ENCODE measurements at places on chromosomes 11 and 22.

- DNase-seq, result no peak
Measured at GRCh38 chr22:29838599-29838956, 504 bp upstream of the ASCC2 start.

DNA sequence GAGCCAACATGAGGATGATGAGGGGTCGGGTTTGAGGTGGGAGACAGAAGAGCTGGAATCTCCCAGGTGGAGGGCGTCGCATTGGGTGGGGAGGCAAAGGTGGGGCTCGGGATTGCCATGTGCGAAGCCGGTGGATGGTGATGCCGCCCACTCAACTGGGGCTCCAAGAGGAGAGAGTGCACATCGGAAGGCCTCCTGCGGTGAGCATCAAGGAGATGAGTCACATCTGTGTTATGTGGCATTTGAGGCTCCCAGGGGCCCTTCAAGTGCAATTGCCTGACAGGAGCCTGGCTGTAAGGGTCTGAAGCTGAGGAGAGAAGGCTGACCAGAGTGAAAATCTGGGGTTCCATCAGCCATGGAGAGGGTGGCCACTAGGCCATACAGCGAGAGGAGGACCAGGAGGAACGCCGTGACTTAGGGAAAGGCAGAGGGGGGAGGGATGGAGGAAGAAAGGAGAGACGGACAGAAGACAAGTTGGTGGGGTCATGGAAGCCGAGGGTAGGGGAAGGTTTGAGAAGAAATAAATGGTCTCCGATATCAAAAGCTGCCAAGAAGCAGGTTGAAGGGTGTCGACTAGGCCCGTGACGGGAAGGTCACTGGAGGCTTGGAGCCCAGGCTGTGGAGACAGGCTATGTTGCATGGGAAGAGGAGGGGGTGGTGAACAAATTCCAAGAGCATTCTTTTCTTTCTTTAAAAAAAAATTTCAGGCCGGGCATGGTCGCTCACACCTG, 21.3 kb downstream of the RASD2 start:
- DNase-seq, result no peak

DNA sequence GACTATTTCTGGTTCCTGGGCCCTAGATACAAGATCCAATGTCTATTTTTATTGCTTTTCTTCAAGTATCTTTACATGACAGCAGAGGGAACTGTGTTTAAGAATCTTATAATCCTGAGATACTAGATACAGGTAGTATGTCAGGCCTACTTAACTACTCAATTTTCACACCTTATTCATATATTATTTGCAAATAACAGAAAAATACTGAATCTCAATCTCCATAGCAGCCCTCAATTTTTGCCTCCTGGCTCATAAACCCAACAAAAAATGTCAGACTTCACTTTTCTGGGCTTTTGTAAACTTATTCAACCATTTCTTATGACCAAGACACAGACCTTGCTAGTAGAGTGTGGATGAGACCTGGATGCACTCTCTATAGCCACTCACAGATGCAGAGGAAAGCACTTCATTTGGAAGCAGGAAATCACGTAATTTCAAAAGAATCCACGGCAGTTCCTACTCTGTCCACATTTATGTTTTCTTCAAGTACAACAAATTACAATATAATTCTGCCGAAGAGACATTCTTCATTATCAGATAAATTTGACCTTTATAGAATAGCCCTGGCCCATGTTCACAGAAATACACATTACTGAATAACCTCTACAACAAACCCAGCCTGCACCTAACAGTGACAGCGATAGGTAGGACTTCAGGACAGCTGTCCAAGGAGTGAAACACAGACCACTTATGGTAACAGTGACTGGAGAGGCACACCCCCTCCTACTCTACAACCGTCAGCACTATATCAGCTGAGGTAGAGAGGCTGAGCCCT, 62.0 kb upstream of the YPEL1 start:
- no peak for DNase-seq

DNA sequence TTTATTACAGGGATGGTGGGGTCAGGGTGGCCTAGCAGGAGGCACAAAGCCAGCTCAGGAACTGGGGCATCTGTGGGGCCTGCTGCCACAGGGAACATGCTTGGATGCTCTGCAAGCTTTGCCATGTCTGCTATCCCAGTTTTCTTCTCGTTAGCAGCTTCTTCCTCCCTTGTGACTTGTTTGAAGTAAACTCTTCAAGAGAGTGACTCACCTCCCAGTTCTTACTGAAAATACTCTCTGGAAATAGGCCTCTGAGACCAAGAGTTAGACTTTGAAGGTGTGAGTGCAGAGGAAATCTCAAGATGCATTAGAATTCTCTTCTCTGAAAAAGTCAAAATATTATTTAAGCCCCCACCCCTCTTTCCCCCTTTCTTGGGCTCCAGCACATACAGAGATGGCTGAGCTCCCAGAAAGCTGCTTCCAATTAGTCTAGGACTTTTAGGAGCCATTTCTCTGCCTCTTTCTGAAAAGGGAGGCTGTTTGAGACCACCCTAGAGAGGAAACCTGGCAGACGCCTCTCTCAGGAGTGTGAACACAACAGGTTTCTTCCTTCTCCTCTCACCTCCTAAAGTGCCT, 15.1 kb downstream of the CWC15 start:
- DNase-seq, result no peak

DNA sequence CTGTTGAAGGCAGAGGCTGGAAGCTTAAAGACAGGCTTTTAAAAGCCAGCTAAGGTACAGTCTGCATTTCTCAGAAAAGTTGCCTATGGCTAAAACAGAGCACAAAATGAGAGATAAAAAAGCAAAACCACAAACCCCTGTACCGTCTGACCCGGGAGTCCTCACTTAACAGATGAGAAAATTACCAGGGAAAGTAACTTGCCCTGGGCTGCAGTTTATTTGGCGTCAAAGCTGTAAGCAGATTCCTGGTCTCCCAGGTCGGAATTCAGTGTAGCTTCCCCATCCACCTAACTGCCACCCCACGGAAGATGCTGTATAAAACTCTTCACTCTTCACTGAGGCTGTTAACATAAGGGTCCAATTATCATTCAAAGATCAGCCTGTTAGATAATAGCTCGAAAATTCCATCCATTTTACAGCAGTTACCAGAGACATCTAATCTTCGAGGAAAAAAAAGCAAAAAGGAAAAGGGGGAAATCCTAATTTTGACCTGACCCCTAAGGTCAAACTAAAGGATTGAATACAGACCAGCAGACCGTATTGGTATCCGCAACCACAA, 1.5 kb downstream of the TCF20 start:
- DNase-seq, result no peak

- DNase-seq, result no peak
Measured at GRCh38 chr11:132590986-132591385, 941.3 kb downstream of the OPCML start.

GRCh38 chr11:108826136-108826535, 161.3 kb downstream of the DDX10 start:
- no peak for DNase-seq

- no peak for DNase-seq
Measured at GRCh38 chr11:40119661-40120060, 1339.8 kb downstream of the LRRC4C start.

GRCh38 chr22:23790819-23791737, 4.3 kb downstream of the SMARCB1 start:
- DNase-seq, result no peak

DNA sequence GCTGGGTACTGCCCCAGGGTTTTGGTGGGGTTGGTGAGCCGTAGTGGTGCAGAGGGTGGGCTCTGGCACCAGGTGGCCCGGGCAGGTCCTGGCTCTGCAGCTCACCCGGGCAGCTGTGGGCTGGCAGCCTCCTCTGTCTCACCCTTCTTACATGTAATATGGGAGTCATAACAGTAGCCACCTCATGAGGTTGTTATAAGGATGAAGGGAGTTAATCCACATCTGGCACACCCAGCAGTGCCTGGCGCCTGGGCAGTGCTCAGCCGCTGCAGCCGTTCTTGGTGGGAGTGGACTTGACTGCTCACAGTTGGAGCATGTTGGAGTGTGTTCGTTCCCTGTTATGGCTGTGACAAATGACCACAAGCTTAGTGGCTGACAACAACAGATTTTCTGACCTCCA, 28.7 kb downstream of the IGHMBP2 start:
- DNase-seq, result no peak

- no peak for DNase-seq
Measured at GRCh38 chr11:102600666-102601065, 24.5 kb downstream of the MMP20 start.

DNA sequence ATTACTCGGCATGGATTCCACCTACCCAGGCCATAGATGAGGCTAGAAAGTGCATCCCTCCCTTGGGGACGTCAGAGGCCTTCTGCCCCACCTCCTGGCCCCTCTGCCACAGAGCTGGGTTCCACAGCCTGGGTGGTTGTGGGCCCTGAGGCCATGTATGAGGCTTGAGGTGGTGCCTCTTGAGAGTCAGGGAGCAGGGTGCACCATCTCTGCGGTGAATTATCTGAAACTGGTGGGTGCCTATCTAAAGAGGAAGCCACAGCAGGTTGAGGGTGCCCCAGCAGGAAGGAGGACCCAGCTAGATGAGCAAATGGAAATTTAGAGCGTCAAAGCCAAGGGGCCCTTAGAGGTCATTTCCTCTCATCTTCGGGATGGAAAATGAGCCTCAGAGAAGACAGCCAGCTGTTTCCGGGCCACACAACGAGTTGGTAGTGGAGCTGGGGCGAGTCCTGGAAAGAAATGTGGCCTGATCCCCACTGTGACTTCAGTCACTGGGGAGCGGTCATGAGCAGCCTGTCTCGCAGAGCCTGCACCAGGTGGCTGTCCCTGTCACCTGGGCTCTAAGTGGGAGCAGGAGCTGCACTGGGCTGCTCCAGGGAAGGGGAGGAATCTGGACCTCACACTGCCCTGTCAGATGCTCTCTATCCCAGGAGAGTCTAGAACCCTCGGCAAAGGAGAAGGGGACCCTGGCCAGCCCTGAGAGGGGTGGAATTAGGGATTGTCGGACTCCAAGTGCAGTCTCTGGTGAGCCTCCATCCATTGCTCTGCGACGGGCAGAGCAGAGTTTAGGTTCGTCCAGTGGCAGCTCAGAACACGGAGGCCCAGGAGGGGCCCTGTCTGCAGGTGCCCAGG, 7.3 kb downstream of the ADORA2A start:
- DNase-seq, result peak; percentile 98

DNA sequence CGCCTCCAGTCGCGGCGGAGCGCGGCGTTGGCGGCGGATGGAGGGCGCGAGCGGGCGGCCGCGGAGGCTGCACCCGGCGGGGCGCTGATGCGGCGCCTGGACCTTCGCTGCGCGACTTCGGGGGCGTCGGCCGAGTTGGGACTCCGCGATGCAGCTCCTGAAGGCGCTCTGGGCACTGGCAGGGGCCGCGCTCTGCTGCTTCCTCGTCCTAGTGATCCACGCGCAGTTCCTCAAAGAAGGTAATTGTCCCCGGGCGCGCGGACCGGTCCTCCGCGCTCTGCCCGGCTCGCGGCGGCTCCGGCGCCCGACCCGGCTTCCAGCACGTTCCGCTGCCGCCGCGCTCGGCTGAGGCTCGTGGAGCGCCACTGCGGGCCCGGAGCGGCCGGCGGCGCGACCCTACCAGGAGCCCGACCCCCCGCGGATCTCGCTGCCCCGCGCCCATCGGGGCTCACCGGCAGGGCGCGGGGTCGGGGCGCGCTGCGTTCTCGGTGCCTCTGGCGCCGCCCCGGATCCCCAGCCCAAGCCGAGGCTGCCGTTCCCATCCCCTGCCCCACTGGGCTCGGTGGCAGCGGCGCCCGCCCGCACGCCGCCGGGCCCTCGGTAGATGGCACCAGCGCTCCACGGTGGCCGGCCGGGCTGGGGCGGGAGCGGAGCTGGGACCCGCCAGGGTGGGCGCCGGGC, 1251.2 kb downstream of the BRD1 start:
- no peak for DNase-seq

DNA sequence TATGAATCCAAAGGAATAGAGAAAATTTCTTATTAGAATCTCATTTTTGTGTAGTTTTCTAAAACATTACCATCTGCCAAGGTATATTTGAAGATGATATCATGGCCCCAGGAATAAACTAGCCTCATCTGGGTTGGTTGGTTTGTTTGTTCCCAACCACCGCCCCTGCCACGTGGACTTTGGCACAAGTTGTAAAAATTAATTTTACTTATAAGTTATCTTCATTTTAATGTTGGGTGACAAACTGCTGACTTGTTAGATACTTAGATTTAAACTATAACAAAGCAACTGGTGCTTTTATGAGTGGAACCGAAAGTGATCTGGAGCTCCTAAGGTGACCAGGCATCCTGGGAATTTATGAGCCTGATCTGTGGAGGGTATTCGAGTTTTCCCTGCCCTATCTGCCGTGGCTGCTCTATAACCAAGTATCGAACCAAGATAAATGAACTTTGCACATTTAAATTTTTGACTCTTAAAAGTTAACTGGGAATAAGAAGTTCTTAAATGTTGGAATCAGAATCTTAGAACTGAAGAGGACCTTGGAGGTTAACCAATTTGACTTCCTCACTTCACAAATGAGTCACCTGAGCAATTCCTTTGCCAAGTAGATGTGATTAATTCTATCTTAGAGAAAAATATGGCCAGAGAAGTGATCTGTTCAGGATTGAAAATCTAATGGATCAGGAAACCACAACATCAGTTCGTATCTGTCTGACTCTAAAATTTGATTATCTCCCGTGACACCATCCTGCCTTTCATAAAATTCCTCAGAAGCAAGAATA, 129.1 kb upstream of the ARHGAP42 start:
- no peak for DNase-seq

DNA sequence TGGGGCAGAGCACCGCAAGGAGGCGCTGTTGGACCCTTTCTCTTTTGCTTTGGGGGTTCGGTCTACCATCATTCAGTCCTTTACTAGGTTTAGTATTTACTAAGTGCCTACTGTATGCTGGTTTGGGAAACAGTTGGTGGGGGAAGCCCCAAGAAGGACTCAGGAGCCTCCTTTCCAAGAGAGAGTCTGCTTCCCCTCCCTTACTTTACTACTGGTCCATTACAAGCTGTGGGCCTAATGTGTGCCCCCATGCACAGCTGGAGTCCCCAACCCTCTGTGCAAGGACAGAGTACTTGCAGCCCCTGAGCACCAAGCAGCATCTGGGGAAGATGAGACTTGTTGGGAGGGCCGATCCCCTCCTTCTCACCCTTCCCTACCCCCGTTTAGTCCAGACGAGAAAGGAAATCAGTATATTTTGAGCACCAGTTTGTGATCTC, 876 bp upstream of the UBE2L6 start:
- peak; percentile 85 for DNase-seq

GRCh38 chr11:134542401-134543165, 130.5 kb upstream of the B3GAT1 start:
- DNase-seq, result no peak
